Pancreas (tissue), 10 donors: ENCODE measurements at places on chromosomes 3 and 15.

DNA sequence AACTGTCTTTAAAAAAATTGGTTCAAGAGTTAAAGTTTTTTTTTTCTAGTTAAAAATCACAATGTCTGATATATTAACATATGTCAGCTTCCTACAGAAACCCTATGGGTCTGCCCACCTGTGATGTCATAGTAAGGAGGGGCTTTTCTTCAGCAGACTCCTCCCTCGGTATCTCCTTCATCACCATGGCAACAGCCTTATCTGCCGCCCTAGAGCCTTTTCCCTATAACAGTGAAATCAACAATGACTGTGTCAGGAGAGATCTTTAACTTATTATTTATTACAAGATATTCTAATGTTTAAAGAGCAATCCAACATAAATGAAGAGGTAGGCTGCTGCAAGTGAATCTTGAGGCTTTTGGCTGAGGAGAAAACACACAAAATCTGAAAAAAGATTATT, 138.7 kb downstream of the PEX5L start:
- peak; percentile 18 for DNase-seq

DNA sequence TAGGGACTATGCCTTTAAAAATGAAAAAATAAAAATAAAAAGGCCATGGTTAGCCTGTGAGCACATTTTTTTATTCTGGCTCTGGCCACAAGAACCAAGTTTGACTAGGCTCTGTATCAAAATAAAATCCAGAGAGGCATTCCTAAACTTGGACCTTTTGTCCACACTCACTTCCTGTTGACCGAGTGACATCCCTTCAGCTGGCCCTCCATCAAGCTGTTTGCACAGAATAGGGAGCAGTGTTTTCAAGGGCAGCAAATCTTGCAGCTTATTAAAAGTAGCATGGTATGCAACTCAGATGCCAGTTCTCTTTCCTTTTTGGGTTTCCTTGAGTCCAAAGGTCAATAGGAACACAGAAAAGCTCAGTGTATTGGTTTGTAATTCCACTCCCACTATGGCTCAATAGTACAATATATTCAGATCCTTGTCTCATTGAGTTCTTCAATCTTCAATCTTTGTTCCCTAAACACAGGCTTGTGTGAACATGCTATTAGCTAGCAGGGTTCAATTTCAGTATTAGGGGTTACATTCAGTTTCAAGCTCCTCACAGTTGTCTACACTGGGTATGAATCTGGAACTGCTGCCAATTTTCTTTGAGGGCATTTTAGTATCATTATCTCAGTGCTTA, 244.5 kb downstream of the RBMS3 start:
- no peak for DNase-seq

DNA sequence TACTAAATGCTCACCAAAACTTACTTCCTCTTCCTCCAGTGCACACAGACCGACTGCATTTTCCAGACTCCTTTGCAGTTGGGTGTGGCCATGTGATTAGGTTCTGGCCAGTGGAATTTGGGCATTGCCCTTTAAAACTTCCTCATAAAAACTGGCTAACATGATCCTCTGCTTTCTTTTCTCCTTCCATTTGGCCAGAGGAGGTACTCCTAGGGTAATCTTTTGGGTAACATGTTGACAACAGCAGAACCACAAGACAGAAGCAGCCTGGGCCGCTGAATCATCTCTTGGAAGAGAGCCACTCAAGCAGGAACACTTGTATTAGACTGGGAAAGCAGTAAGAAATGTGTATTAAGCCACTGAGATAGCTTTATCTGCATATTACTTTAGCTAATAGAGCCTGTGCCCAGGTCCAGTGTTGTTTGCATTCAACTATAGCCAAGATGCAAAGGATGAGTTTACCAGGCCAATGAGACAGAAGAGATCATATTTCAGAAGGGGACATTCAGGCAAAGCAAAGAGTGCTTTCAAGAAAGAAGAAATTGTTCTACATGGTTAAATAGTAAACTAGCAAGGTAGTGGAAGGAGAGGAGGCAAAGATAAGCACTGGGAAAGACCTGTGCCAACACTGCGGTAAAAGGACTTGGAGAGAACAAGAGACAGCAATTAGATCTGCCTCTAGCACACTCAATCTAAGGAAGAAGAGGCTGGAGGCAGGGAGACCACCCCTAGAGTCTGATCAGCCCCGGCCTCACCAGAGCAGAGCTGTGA, 79.8 kb downstream of the PLCH1 start:
- peak; percentile 24 for DNase-seq

DNA sequence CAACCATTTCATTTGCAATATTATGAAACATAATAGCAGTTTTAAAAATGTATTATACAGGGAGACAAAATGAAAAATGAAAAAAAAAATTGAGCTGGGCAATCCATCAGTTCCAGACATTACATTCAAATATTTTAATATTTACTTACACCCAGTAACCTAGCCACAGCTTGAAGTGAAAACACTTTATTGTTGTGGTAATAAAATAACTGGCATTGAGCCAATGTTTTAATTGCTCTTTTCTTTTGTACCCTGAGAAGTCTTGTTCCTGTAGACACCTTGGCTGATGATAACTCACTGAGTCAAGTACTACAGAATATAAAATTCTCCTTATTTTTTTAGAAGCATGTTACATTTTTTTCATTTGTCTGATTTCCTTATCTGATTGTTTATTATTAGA, 180.6 kb downstream of the ROBO1 start:
- DNase-seq: no peak

DNA sequence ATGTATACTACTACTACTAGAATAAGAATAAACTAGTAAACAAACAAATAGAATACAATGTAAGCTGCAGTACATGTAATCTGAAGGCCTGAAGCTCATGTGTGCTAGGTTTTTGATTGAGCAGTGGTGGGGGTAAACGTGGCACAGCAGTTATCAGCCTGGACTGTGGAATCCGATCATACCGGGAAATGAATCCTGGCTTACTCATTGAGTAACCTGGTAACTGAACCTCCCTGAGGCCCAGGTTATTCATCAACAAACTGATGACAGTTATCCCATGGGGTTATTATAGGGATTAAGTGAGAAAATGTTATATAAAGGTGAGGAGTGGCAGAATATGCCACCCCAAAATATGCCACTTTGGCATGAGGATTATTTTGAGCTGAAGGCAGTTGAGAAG, 339.1 kb downstream of the FHIT start:
- DNase-seq: no peak

GRCh38 chr3:136247855-136248590, 2.1 kb upstream of the PCCB start:
- no peak for DNase-seq

GRCh38 chr3:10170915-10171478, 6.3 kb downstream of the IRAK2 start:
- DNase-seq: no peak

- no peak for DNase-seq
Measured at GRCh38 chr3:6062261-6063187, 798.4 kb upstream of the GRM7 start.

DNA sequence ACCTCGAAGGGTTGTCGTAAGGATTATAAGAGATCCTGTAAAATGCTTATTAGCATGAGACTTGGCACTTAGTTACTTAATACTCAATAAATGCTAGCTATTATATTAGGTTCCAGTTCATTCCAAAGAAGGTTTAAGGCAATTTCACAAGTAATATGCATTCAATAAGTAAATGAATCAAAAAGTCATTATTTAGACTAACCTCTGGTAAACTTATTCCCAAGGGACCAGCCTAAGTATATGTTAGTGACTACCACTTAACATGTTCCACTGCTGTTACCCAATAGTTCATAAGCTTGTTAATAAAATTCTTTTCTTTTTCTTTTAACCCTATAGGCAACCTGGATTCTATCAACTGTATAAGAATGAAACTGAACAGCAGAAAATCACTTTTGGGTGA, 5.1 kb downstream of the PDCD10 start:
- DNase-seq: no peak

DNA sequence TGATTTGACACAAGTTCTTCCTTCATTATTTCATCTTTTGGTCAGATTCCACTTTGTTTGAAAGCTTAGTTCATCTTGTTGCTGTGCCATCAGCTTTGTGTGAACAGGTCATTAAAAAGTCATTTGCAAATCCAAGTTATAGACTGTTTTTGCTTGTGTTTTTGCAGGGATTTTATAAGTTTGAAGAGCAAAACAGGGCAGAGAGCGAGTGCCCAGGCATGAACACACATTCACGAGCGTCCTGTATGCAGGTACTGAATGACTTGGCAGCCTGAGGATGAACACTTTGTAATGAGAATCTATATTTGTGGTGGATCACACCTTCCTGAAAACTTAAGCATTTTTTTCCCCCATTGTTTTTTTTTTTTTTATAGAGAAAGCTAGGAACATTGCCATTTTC, 60.6 kb upstream of the SAMMSON start:
- no peak for DNase-seq

DNA sequence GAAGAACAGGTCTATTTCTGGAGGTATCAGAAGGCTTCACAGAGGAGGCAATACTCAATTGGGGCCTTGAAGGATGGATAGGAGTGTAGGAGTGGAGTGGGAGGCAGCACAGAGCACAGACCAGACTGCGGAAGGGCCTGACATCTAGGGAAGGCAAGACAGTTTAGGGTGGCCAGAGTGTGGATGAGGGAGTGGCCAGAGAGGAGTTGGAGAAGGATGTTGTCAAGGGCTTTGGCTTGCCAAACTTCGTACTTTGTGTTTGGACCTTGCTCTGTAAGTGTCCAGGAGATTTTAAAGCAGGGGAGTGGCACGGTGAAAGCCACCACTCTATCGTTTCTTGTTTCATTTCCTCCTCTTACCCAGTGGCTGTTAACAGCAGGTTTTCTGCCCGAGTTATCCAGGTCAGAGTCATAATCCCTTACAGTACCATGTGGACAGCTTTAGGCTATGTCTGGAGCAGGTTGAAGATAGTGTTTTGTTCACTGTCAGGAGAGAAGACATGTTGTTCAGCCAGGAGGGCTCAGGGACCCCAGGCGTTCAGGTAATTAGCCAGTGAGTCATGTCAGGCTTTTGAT, 12.3 kb downstream of the SMAD3 start:
- no peak for DNase-seq

DNA sequence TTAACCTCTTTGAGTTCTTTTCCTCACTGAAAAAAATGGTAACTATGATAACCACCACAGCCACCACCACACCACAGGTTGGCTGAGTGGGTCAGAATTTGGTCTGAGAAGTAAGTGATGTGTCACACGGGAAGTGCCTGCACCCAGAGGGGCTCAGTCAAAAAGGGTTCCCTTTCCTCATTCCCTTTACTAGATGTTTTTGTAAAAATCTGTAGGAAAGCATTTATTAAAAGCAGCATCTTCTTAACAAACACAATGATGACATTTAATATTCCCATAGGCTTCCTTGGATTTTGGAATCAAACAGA, 23.2 kb downstream of the CFAP92 start:
- no peak for DNase-seq

DNA sequence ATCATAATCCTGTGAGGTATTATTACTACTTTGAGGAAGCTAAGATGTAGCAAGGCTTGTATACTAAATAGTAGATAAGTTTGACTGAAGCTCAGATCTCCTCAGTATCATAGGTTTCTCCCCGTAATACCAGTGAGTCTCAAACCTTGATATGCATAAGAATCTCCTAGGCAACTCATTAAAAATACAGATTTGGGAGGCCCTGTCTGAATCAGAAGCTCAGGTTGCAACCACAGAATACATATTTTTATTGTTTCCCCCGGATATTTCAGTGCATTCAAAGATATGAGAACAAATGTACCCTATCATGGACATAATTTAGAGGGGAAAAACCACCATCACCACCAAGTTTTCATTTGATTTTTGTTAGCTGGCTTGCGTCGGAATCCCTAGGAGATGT, 242.1 kb upstream of the C2CD4B start:
- DNase-seq: no peak

DNA sequence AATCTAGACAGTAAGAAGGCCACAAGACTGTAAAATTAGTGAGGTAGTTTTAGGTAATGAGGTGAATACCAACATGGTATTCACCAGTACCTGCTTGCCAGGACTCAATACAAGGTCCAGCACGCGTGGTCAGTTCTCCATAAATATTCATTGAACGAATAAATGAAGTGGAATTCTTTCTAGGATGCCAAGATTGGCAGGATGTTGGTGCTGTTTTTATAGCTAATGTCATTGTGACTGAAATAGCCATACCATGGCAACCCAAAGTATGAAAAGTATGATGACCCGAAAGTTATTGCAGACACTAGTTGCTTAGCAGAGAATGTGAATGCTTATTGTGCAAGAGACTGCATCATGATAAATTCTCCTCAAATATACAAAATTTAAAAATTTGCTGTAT, 307.2 kb downstream of the KCNH8 start:
- DNase-seq: no peak

- DNase-seq: peak; percentile 78
Measured at GRCh38 chr15:84982301-84982920, 755 bp downstream of the PDE8A start.

DNA sequence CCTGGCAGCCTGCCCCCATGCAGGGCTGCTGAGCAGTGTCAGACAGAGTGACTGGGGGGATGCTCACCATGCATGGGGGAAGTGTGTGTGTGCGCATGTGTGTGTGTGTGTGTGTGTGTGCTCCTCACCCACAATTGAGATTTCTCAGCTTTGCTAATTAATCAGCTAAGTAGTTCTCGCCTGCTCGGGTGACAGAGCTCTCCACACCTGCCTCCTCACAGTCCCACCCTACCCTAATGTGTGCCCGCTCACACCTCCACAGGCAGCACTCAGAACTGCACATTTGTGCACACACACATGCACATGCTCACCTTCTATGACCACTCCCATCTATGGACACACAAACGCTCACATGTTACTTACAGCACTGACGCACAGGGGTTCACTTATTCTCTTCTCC, 37.3 kb downstream of the CACNA2D2 start:
- no peak for DNase-seq

DNA sequence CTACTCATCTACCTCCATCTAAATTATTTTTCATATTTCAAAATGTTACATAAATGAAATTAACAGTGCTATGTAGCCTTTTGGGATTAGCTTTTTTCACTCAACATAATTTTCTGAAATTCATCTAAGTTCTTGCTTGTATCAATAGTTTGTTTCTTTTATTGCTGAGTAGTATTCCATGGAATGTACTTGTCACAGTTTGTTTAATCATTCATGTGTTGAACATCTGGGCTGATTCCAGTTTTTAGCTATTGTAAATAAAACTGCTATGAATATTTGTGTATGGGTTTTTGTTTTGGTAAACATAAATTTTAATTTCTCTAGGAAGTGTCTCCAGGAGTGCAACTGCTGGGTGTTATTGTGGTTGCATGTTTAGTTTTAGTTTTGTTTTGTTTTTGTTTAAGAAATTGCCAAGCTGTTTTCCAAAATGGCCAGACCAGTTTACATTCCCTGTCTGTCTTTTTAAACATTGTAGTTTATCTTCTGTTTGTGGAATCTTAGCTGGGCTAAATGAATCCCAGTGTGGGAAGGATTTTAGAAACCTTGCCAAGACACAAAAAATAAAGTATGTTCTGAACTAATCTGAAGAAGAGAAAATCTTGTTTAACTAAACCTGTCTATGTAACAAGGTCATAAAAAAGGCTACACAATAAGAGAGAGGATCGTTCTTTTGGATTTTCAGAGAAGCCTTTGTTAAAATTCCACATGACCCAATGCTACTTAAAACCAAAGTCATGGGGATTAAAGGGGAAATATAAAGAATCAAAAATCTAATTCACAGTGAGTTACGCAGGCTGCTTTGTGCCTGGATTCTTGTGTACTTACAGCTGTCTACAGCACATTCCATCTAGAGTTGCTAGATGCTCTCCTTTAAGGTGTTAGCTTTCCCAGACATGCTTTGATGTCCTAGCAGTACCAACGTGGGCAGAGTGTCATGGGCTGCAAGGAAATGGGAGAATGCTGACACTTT, 129.2 kb upstream of the SUCLG2 start:
- DNase-seq: no peak
